Activated naive CD4-positive, alpha-beta T cell treated with anti-CD3 and anti-CD28 coated beads, Interleukin-2, amount 50 U/mL, for 72 hours (primary cell): ENCODE measurements at places on chromosomes 11 and 22. TPM values are rescaled to one million over a fixed set of nuclear protein-coding genes. Genes with fewer than 3 reads are reported as not detected.

NEFH gene
- 0.18 TPM for total RNA-seq

CCDC157 gene
- total RNA-seq: 2.9 TPM

MS4A5 gene
- not detected for total RNA-seq

KRTAP5-11 gene
- not detected for total RNA-seq

OR51B2 gene
- not detected for total RNA-seq

ACR gene
- total RNA-seq: not detected

RASD2 gene
- 0.46 TPM for total RNA-seq

NLRP10 gene
- not detected for total RNA-seq

SMC1B gene
- total RNA-seq: 0.80 TPM

GVQW3 gene
- total RNA-seq: 3.9 TPM

SLC6A5 gene
- total RNA-seq: not detected

DNA sequence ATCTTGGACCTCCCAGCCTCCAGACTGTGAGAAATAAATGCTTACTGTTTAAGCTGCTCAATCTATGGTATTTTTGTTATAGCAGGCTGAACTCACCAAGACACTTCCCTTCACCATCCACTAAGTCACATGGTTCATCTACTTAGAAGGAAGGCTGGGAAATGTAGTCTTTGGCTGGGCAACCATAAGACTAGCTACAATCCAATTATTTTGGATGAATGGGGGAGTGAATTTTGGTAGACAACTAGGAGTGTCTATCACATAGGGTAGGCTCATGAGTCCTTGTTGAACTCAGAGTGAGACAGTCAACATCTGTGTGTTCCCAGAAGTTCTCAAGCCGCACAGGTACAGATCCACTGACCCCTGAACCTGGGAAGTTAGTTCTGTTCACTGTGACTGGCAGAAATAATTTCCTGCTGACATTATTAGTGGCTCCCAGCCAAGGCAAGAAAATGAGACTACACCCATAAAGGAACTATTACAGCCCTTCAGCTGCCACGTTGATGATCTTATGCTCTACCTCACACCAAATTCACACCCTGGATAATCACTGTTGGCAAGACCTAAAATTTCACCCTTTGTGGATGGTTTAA is 3.1 kb upstream of the SLC35C1 start:
- no peak for DNase-seq

DNA sequence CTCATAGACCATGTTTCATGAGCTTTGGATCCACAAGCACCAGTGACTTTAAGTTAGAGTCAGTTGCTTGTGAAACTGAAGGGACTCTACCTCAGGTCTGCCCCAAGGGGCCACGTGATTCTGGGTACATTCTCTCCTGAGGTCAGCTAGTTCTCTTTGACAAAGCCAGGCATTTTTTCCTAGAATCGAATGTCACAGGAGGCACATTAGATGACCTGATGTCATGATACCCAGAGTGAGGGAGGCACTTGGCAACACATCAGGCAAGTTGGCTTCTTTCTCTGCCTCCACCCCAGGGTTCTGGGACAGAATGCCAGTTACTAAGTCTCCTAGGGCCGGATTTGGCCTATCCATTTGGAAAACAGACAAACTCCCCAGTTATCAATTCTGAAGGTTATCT is 93.0 kb downstream of the APIP start:
- no peak for DNase-seq

DNA sequence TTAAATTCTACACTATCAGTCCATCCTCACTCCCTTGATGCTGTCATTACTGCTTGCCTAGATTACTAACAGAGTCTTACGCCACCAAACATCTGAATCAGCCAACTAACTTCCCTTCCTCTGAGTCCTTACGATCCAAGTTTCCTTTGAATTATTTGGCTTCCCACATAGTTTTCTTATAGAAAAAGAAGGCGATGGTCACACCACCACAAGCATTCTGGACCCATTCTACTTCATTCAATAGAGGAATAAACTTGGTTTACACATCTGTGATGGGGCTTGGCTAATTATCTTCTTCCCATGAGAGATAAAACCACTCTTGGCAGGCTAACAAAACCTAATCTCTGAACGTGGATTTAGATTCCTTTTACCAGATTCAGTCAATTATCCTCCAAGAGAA is 35.0 kb downstream of the INTS4 start:
- DNase-seq: no peak

DNA sequence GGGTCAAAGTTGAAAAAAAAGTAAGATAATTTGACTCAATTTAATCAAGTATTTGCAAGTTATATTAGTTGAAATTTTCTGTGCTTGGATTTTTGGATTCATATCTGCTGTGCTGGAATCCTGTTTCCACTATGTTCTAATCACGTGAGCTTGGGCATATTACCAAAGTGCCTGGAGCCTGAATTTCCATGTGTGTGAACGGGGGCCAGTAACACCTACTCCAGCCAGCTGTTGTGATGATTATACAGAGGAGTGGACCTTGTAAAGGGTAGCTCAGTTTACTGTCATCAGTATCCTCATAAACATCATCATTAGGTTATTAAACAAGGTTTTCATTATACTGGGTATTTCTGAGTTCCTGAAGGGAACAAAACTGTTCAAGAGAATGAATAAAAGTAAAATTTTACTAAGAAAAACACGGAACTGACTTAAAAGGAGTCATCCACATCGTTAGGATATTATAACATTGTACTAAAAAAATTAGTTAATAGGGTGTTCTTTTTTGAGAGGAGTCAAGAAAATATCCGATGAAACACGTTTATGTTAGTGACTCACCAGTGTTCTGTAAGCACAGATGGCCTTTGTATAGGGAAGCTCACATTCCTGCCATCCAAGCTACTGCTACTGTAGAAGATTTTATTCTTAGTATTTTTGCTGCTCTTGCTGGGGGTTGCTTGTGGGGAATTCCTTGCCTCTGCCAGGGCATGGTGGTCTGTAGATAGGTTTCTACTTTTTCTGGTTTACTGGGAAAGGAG is 144.1 kb downstream of the ARHGAP42 start:
- no peak for DNase-seq

GRCh38 chr11:40514124-40514523 is 945.3 kb downstream of the LRRC4C start:
- DNase-seq: no peak

- no peak for DNase-seq
Observed at GRCh38 chr11:31813391-31814175, 2.5 kb upstream of the PAX6 start.

GRCh38 chr11:100761841-100762240 is 74.8 kb downstream of the ARHGAP42 start:
- no peak for DNase-seq

DNA sequence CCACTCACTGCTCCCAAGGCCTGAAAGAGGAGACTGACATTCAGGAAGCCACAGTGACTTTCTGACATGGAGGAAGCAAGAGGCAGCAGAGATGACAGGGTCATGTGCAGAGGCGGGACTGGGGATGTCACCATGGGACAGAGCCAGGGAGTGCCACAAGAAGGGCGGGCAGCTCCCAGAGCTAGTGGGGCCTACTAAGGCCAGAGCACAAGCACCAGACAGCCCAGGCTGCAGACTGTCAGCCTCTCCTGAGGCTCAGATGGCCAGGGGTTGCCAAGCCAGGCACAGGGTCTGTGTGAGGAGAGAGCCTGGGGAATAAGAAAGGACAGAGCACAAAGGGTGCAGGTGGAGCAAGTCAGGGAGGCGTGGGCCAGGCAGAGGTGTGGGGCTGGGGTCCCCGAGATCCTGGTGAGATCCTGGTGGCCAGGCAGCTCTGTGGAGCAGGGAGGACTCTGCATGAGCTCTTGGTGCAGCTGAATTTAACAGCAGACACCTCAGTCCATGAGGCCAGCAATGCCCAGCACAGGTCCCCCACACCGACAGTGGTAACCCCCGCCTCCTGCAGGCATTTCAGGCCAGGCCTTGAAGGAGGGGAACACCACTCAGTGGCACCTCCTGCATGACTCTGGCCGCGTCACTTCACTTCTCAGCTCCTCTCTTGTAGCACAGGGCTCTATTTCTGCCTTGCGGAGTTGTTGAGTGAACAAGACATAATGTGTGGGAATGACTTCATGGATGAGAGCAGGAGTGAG is 52.3 kb downstream of the SGSM3 start:
- peak; percentile 39 for DNase-seq

GRCh38 chr11:8100158-8100557 is 19.1 kb downstream of the TUB start:
- no peak for DNase-seq

- no peak for DNase-seq
Observed at GRCh38 chr11:130629039-130629438, 180.6 kb downstream of the ADAMTS15 start.

- DNase-seq: no peak
Observed at GRCh38 chr11:10325277-10326011, 20.6 kb downstream of the ADM start.

- DNase-seq: no peak
Observed at GRCh38 chr11:119637481-119637880, 91.5 kb downstream of the NECTIN1 start.

DNA sequence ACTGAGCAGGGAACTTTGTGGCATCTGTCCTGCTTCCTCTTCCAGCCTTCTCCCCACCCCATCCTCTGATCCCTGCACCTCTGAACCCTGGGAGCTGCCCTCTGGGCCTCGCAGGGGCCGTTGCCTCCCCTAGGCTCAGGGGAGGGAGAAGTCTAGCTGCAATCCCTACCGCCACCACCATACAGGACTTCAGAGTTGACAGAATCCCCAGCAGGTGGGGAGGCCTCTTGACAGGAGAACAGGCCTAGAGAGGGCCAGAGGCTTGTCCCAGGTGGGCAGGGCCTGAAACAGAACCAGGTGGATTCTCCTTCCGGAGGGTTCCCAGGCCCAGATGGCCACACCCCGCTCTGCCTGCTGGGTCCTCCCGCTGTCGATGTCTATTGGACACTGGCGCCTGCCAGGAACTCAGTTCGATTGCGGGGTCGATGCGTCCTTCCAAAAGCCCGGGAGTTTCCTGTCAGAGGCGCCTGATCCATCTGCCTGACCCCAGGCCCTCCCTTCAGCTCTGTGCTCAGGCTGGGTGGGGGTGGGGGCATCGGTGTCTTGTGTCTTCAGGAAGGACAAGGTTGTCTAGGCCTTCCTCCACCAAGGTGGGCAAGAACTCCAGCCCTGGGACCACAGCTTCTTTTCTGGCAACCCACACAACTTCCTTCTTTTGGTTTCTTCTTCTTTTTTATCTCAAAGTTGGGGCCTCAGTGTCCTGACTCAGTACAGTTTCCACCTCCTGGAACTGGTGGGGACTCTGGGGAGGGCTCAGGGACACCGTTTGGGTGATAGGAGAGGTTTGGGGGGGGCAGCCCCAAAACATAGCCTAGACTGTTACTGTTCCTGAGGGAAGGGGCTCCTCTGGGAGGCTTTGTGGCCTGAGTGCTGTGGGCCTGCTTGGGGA is 6.4 kb downstream of the STARD10 start:
- DNase-seq: no peak

DNA sequence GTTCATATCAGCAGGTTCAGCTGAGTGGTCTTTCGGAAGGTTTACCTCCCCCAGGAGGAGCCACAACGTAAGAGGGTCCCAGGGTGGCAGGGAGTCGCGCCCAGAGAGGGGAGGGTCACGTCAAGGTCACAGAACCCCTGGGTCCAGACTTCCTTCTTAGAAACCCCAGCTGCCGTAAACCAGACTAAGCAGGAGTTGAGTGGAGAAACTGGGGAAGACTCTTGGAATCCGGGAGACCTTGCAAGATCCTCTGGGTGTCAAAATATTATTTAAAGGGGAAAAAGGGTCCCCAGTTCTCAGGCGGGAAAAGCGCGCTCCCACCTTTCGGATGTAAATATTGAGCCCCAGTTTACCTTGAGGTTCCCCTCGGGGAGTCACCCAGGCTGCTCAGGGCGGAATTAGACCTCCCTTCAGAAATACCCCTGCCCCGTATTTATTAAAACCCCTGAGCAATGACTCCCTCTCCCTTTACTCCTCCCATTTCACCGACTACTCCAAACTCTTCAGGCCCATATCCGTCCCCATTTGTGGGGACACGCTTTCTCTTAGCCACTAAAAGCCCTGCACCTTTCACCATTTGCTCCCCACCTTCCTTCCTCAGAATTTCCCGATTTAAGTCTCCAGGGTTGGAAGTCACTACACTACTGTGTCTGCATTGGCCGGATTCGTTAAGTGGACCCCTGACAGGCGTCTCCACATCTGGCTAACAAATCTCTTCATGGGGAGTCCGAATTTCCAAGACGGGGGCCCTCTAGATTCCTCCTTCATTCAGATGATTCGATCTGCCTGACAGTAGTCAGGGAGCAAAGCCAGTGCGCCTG is 4.2 kb downstream of the SLC17A6 start:
- no peak for DNase-seq

- DNase-seq: no peak
Observed at GRCh38 chr22:18012531-18012930, 11.8 kb downstream of the MICAL3 start.

DNA sequence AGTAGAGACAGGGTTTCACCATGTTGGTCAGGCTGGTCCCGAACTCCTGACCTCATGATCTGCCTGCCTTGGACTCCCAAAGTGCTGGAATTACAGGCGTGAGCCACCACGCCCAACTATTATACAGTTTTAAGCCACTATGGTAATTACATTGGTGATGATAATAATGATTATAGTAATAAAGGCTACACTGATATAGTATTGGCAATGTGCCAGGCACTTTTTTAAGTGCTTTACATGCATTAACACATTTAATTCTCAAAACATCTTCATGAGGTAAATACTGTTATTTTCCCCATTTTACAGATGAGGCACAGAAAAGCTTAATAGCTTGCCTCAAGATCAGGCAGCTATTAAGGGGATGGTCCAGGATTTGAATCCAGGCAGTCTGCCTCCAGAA is 222.5 kb downstream of the SOX6 start:
- no peak for DNase-seq

GRCh38 chr11:71129624-71130023 is 122.8 kb downstream of the SHANK2 start:
- DNase-seq: no peak

DNA sequence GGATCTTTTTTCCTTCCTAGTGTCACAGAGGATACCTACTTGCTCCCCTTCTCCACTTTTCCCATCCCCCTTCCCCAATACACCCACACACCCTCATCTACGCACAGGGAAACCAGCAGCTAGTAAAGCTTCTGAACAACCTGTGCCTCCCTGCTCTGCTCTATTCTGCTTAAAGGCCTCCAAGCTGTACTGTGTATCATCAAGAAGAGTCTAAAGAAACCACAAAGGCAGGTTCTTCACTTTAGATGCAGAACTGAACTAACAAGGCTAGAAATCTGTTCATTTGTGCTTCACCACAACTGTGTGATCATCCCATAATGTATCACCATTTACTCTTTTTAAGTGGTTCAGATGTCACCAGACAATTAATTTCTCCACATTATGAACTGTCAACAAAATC is 132.5 kb downstream of the SGSM3 start:
- DNase-seq: no peak

DNA sequence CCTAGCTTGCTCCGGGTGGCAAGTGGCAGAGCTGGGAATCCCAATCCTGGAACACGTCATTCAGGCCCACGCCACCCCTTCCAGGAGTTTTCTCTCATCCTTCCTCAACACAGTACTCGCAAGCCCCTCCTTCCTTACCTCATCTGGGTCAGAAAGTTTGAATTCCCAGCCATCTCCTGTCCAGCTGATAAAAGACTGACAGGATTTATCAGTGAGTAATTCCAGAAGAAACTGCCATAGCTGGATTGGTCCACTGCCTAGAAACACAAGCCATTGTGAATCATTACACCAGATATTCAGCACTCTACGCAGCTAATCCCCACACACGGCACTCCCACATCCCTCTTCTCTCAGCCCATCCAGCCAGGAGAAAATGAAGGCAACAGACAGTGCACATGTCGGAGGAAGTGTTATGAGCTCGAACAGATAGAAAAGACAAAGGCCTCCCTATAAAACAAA is 124.0 kb downstream of the ETS1 start:
- no peak for DNase-seq
